Tongue (tissue), 3 donors: ENCODE measurements at places on chromosomes 7 and 10. TPM values are rescaled to one million over a fixed set of nuclear protein-coding genes. Genes with fewer than 3 reads are reported as not detected.

DNA sequence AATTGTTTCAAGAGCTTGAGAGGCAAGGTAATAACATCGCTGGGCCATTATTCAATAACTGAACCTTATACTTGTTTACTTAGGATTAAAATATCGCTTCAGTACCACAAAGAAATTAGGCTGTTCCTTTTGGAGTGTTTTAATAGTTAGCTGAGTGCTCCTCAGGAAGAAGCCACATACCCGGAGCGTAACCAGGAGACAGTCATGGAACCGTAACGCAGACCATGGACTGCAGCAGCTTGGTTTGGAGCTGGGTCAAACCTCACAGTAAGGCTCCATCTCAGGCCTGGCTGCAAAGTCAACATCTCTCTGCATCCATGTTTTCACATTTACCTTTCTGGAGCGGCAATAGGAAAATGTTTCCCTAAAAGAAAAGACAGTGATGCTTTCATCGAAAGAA lies 599.0 kb downstream of the TNS3 start:
- no peak for DNase-seq

- DNase-seq, result peak; percentile 49
Measured at GRCh38 chr7:28065308-28065707, 115.3 kb downstream of the JAZF1 start.

GRCh38 chr10:128922619-128923196 lies 544.3 kb upstream of the MGMT start:
- DNase-seq, result no peak

GRCh38 chr7:33807779-33808482 lies 97.4 kb upstream of the BMPER start:
- no peak for DNase-seq

GRCh38 chr10:129387258-129387525 lies 79.8 kb upstream of the MGMT start:
- DNase-seq, result no peak

GRCh38 chr10:15300697-15301096 lies 70.4 kb downstream of the FAM171A1 start:
- DNase-seq, result peak; percentile 56

GRCh38 chr7:411677-412312 lies 107.9 kb downstream of the PDGFA start:
- DNase-seq, result no peak

GRCh38 chr7:98643236-98643985 lies 26.3 kb downstream of the NPTX2 start:
- DNase-seq, result no peak

DNA sequence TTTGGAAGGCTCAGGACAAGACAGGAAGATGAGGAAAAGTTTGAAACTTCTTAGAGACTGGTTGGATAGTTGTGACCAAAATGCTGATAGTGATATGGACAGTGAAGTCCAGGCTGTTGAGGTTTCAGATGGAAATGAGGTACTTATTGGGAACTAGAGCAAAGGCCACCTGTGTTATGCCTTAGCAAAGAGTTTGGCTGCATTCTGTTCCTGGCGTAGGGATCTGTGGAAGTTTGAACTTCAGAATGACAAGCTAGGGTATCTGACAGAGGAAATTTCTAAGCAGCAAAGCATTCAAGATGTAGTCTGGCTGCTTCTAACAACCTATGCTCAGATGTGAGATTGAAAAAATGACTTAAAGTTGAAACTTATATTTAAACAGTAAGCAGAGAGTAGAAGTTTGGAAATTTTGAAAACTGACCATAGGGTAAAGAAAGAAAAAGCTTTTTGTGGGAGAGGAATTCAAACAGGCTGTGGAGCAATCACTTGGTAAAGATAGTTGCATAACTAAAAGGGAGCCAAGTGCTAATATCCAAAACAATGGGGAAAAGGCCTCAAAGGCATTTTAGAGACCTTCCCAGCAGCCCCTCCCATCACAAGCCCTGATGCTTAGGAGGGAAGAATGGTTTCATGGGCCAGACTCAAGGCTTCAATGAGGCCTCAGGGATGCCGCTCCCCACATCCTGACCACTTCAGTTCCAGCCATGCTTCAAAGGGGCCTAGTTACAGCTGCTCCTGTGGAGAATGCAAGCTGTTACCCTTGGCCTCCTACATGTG lies 415.1 kb downstream of the INHBA start:
- no peak for DNase-seq

DNA sequence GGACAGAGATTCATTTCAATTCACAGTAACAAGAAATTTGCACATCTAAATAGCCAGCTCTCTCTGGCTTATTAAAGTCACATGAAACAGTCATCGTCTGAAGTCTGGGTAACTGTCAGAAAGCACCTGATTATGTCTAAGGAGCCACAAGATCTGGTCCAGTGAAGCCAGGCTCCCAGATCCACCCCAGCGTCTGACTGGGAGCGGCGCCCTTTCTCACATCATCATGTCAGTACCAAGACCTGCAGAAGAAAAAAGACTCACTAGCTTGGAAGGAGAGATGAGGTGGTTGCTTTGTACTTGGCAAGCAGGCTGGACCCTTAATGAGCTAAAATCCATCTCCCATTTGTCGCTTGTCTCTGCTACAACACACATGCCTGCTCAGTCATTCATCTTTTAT lies 58.4 kb downstream of the VOPP1 start:
- no peak for DNase-seq

DNA sequence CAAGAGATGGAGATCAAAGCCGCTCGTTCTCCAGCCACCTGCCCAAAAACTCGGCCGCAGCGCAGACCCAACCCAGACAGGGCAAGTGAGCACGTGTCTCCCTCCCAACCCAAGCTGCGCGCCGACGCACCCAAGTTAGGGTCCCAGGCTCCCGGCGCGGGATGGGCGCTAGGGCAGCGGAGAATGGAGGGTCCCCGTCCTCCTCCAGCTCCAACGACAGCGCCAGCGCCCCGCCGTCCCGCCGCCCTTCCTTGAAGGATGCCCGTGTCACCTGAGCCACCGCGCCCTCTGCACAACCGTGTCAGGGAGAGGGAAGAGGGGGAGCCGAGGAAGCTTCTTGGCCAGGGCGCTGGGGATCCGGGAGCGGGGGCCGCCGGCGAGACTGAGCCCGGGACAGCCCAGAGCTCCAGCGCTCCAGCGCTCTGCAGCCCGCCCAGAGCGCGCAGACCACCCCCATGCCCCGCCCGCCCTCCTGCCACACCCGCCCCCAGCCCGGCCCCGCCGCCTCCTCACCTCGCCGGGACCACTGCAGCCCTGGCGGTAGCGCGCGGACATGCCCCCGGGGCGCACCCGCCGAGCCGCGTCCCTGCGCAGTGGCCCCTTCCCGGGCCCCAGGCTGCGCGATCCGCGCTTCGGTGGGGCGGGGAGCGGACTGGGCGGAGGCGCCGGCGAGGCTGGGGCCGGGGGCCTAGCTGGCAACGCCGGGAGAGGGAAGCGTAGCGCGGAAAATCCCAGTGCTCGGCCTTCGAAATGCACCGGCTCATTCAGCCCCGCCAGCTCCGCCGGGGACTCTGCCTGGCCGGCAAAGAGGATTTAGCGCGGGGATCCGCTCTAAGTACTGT lies at the start of gene SLC16A12:
Gene SLC16A12, minus strand, starts transcription at position 424 of the 842 bp plus-strand sequence. CDS start 73,016 bp downstream, outside the sequence.
- DNase-seq, result peak; percentile 64

DNA sequence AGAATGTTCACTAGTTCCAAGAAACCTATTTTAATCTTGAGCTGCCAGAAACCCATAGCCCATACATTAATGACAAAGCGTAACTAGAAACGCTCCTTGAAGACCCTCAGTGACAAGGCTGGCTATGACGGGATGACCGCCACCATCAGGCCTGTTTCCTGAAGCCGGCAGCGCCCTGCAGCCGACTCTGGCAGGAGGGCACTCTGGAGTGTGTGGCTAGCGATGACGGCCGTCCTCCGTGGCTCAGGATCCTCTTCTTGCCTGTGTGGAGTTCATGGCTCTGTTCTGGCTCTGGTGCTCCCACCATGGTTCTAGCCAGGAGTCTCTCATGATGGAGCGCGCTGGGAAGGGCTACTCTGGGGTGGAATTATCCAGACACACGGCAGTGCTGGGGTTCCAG lies 224.1 kb downstream of the ADARB2 start:
- DNase-seq, result no peak

GRCh38 chr10:48184224-48184623 lies 90.3 kb downstream of the FRMPD2 start:
- peak; percentile 53 for DNase-seq

- no peak for DNase-seq
Measured at GRCh38 chr10:35735412-35735811, 93.3 kb upstream of the FZD8 start.

DNA sequence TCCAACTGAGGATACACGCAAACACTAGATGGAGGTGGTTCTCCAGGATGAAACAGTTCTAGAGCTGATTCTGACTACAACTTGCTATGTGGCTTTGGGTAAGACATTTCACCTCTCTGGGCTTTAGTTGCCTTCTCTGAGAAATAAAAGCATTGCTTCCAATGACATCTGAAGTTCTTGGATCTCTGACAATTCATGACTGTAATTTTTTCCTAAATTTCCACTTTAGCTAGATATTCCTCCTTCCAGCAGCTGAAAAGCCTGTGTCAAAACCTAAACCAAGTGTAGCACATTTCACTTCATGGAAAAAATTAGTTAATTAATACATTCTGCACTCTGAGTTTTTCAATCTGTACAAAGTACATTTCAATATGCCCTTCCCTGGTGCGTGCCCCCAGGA lies 50.0 kb upstream of the ANK3 start:
- DNase-seq, result no peak

GRCh38 chr7:22332461-22332870 lies 24.5 kb downstream of the RAPGEF5 start:
- DNase-seq, result no peak

DNA sequence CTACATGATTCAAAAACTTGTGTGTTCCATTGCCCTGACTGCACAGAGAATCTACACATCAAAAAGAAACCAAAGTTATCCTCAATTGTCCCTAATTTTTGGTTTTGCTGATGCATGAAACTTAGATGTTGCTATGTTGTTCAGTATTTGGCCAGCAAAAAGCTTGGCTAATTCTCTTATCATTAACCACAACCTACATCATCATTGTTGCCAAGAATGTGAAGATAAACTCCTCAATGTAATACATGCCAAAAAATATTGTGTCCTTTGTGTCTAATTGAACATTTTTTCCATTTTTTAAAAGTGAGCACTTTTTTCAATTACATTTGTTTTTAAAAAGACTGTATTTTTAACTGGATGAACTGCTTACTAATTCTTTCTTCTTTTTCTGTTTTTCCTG lies 268.0 kb upstream of the SEMA3D start:
- DNase-seq, result no peak

DNA sequence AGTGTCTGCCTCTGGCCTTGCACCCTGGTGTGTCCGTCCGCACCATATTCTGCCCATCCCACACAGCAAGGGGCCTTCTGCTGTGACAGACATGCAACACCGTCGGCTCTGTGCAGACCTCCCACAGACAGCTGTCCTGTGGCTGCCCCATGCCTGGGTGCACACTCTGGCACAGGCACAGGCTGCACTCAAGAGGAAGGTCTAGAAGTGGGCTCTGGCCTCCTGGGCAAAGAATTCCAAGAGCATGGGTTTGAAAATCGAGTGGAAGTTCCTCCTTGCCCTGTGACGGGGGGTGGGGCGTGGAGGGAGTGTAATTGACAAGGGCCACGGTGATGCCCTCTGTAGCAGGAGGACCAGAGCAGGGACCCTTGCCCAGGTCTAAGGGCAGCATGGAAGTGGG lies 4.3 kb upstream of the LOXL4 start:
- DNase-seq, result no peak

GRCh38 chr7:136102881-136103280 lies 125.7 kb upstream of the MTPN start:
- no peak for DNase-seq

GRCh38 chr7:128876586-128876977 lies 13.9 kb downstream of the ATP6V1F start:
- DNase-seq, result no peak

- no peak for DNase-seq
Measured at GRCh38 chr7:67505449-67505848, 508.8 kb downstream of the TYW1 start.

- DNase-seq, result no peak
Measured at GRCh38 chr10:16884497-16884896, 67.3 kb upstream of the RSU1 start.

DNA sequence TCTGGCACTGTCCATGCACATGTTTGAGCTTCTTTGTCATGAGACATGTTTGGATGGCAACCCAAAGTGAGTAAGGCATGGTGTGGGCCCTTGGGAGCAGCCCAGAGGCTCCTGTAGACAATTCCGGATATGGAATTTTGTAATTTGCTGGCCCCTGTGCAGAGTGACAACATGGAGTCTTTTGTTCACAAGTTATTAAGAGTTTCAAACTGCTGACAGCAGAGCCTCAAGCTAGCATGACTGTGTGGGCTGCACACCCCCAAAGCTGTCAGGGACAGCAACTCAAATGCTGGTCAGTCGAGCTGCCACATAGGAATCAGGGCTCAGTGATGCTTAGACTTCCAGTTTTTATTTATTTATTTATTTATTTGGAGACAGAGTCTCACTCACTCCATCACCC lies 7.0 kb upstream of the MYL7 start:
- DNase-seq, result no peak

DNA sequence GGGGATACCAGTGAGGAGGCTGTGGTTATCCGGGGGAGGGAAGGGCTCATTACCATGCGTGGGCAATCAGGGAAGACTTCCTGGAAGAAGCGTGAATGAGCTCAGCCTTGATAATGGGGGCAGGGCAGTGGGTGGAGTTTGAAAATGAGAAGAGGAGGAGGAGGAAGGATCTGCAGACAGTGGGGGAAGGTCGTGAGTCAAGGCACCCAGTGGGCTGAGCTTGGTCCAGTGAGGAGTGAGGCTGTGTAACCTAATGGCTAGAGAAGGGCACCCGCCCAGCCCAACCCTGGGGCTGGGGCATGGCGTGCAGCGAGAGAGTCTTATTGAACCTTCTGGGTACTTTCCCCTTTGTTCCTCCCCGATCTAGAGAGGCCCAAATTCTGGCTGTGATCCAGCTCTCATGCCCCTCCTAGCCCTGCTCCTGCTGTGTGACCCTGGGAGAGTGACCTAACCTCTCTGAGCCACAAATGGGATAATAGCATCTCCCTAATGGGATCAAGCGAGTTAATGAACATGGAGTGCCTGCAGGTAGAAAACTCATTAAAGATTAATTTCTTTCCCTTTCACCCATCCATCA lies 31.5 kb downstream of the CLIP2 start:
- no peak for DNase-seq

DNA sequence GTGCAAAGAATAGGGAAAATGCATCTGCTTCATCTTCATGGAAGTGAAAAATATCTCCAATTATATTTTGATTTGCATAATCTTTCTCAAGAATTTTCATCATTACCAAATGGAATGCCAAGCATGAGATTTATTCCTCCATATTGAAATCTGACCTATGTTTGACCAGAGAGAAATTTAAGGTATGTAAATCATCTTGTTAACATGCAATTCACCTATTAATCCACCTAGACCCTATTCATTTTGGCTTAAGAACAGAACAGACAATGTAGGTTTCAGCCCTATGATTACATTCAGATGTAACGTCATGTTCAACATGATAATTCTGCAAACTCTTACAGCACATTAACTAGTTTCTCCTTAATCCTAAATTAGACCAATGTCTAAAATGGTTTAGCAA lies 30.8 kb upstream of the TMEM140 start:
- no peak for DNase-seq

Gene OR2A5
- total RNA-seq, result not detected

Gene NEUROD6
- 0.21 TPM for total RNA-seq

Gene HOXA4
- total RNA-seq, result not detected

Gene CDH23
- 12.2 TPM for total RNA-seq

Gene KCNMA1
- 34.3 TPM for total RNA-seq

Gene CDC14C
- not detected for total RNA-seq

Gene C10orf90
- total RNA-seq, result 3.8 TPM

Gene SLC39A12
- total RNA-seq, result not detected
